ENCODE measurements at places on chromosomes 16 and 17.

DNA sequence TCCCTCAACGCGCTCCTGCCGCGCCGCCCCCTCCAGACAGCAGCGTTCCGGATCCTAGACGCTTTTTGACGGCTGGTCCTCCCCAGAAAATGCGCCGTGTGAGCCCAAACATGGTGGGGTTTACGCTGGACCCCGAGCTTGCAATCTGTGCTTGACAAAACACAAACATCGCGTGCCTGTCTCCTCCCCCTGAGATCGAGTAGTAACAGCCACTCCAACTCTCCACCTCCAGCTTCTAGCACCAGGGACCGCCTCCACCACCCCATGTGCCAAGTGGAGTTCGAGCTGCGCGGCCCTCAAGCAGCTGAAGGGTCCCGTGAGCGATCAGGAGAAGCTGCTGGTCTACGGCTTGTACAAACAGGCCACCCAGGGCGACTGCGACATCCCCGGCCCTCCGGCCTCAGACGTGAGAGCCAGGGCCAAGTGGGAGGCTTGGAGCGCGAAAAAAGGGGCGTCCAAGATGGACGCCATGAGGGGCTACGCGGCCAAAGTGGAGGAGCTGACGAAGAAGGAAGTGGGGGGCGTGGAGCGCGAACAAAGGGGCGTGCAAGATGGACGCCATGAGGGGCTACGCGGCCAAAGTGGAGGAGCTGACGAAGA is 656 bp upstream of the GEMIN4 start:
- DNase-seq = no peak

DNA sequence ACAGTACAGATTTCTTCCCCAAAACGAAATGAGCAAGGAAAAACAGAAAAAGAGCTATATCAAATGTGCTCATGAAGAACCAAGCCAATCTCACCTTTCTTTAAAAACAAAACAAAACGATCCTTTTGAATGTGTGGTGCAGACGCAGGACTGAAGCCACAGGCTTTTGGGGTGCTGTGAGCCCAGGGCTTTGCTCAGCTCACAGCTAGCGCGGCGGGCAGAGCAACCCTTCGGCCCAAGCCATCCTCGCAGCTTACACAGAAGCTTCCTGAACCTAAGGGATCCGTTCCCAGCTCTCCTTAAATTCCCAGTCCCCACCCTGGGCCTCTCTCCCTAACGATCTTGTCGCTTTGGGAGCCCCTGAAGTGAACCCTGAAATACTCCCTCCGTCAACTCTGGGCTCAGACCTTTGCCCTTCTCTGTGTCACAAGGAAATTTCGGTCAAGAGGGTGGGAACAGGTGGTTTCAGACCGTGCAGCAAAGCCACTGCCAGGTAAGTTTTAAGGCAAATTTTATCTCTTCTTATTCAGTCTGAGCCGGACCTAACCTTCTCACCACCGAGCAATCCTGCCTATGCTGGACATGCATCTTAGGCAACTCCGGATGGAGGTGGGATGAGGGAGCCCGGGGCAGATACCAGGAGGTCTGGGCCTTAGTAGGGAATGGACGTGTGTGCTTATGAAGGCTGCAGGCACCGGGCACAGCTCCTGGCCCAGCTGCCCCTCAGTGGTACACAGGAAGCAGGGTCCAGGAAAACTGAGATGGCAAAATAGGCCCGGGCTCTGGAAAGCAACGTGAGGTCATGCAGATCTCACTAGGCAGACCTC is 52.0 kb downstream of the COTL1 start:
- no peak for DNase-seq

- DNase-seq = peak; percentile 63
These were observed 1.2 kb downstream of the HS3ST3B1 start for GRCh38 chr17:14302091-14302430.

GRCh38 chr16:85462714-85463611 is 150.2 kb upstream of the GSE1 start:
- no peak for DNase-seq

GRCh38 chr17:47707056-47707804 is 13.3 kb downstream of the TBKBP1 start:
- no peak for DNase-seq

GRCh38 chr17:82668631-82669099 is 20.4 kb upstream of the WDR45B start:
- peak; percentile 42 for DNase-seq

- no peak for DNase-seq
These were observed 17.3 kb downstream of the NATD1 start for GRCh38 chr17:21235921-21236320.

GRCh38 chr16:23512168-23512695 is 1.9 kb upstream of the GGA2 start:
- DNase-seq = no peak

- DNase-seq = no peak
These were observed 3.2 kb downstream of the ADORA2B start for GRCh38 chr17:15947976-15948752.

DNA sequence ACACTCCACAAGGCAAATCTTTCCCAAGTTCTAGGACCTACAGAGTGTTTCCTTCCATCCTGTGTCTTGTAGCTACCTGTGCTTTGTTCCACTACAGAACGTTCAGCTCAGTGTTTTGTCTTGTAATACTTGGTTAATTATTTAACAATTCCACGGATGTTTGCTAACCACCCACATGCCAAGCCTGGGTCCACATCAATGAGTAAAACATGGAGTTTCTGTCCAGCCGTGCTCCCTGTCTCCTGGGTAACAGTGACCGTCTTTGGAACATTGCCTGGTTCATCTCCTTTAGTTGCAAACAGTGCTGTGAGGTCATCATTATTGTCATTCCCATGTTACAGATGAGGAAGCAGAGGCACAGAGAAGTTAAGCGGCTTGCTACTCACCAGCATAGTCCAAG is 41.3 kb downstream of the IRF8 start:
- DNase-seq = no peak

DNA sequence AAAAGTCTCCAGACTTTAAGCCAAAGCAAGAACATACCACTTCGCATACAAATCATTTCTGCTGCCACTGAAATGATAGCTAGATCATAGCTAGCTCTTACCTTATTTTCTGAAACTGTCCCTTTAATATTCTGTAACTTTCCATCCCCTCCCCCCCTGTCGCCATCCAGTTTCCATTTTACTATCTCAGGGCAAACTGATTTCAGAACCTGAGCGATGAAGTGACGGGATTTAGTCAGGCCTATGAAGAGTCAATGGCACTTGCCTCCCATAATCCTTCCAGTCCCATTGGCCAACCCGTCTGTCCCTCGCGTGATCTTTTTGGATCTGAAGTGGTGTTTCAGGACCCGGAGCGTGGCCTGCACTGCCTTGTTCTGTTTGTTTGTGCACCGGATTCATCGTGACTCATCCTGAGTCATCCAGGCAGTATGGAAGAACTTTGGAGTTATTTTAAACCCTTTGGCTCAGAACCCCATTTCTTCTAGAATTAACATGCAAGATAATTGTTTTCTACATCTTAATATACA is 199.8 kb upstream of the CHMP6 start:
- DNase-seq = no peak

GRCh38 chr17:82931699-82932517 is 92.1 kb upstream of the ZNF750 start:
- DNase-seq = no peak

DNA sequence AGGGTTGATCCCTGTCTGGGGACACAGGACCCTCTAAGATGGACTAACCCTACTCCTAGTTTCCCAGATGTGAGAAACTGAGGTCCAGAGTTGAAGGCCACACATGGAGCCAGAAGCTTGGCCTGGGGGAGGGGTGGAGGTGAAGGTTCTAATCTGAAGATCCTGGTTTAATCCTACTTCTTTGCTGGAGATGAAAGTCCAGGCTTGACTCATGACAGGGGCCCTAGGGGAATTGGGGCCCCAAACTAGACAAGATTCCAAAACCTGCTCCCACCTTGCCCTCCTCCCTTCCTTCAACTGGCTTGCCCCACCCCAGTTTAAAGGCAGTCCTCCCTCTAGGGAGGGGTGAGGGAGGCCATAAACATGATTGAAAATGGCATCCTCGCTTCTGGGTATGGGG is 21.6 kb downstream of the IGF2BP1 start:
- no peak for DNase-seq

- DNase-seq = no peak
These were observed 7.7 kb downstream of the CENPN start for GRCh38 chr16:81014672-81015071.

GRCh38 chr17:8797621-8798175 is 1.5 kb downstream of the MFSD6L start:
- DNase-seq = no peak

GRCh38 chr16:3961449-3961849 is 80.9 kb upstream of the CREBBP start:
- DNase-seq = no peak

GRCh38 chr16:67311607-67312488 is 14.7 kb downstream of the KCTD19 start:
- no peak for DNase-seq

DNA sequence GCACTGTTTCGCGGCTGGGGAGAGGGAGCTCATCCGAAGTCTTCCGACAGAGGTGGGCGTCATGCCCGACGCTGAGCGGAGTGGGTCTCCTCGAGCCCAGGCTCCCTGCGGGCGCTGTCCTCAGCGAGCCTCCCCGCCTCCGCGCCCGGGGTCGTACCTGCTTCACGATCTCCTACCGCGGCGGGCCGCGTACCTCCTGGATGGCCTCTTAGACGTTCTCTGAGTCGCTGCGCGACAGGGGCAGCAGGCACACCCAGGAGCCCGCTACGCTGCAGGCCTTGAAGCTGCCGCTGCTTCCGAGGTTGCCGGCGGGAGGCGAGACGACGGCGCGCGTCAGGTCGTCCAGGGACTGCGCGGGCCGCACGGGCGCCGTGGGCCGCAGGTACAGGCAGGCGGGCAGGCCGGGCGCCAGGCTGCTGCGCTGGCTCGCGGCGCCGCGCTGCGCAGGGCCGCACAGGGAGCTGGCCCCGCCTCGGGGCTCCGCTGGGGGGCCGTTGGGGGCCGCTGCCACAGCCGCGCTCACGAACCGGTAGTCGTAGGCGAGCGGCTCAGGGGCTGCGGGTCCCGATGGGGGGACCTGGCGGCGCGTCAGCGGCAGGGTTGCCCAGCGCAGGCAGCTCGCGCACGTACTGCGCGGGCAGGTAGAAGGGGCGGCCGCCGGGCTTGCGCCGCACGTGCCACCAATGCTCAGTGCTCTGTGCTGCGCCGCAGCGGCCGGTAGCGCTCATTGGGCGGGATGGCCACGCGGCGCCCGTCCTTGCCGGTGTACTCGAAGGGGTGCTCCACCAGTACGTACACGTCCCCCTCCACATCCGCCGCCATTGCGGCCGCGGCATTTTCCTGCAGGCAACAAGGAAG is 116.4 kb upstream of the SMURF2 start:
- DNase-seq = no peak
